Cardiac muscle cell (in vitro differentiated cells and primary cell): ENCODE measurements at places on chromosomes 6 and 20.

DNA sequence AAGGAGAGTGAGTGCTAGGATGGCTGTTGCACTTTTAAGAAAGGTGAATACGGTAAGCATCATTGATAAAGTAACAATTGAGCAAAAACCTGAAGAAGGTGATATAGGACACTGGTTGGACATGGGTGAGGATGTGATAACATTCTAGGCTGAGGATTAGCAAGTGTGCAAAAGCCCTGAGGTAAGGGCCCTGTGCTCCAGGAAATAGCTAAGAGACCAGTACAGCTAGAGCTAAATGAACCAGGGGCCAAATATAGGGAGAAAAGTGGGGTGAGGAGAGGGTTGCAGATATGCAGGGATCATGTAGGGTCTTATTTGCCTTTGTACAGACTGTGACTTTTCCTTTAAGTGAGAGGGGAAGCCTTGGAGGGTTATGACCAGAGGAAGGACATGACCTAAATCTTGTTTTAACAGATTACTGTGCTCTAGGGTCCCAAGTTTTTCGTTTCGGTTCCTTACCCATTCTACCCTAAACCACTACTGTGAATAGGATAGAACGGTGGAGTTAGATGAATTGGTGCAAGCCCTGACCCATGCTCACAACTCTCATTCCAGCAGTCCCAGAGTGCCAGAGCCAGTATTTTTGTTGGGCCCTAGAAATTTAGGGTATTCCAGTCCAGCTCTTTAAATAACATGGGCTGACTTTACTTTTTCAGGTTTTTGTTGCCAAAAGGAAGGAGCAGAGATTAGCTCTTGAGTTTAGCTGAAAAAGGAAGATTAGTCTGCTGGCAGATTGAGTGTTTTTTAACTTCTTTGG lies 10.7 kb downstream of the MAPK14 start:
- peaks cover 22% of the 10 kb centered on the region for H3K4me1 ChIP-seq
- DNase-seq = peak; percentile 27
- H3K4me3 ChIP-seq = no peak overlapping the region
- no peaks in the 10 kb centered on the region for H3K36me3 ChIP-seq
- peak overlapping the region; percentile 3 for H3K27ac ChIP-seq

GRCh38 chr20:35463455-35464300 lies 8.3 kb downstream of the CEP250 start:
- H3K27me3 ChIP-seq = no peaks in the 10 kb centered on the region
- no peak overlapping the region for H3K27ac ChIP-seq
- peak; percentile 81 for DNase-seq
- no peak overlapping the region for H3K4me3 ChIP-seq

DNA sequence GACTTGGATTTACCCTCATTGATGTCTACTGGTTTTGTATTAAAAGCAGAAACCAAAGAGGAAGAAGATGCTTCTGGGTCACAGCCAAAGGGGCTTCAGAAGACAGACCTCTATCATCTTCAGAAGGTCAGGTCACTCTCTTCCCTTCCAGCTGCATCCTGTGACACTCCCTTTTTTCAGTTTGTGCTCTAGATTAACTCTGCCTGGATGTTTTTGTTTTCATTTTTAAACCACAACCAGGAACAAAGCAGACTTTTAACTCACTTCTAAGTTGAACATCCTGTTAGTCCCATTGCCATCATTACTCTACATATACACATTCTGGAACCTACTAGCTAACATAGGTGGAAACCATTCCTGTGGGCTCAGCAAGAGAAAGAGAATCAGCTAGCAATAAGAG lies 45.2 kb downstream of the AKIRIN2 start:
- no peak overlapping the region for H3K27ac ChIP-seq
- H3K4me3 ChIP-seq = no peak overlapping the region
- H3K27me3 ChIP-seq = no peaks in the 10 kb centered on the region
- H3K36me3 ChIP-seq = peaks cover 3% of the 10 kb centered on the region
- H3K4me1 ChIP-seq = peaks cover 15% of the 10 kb centered on the region
- DNase-seq = no peak

DNA sequence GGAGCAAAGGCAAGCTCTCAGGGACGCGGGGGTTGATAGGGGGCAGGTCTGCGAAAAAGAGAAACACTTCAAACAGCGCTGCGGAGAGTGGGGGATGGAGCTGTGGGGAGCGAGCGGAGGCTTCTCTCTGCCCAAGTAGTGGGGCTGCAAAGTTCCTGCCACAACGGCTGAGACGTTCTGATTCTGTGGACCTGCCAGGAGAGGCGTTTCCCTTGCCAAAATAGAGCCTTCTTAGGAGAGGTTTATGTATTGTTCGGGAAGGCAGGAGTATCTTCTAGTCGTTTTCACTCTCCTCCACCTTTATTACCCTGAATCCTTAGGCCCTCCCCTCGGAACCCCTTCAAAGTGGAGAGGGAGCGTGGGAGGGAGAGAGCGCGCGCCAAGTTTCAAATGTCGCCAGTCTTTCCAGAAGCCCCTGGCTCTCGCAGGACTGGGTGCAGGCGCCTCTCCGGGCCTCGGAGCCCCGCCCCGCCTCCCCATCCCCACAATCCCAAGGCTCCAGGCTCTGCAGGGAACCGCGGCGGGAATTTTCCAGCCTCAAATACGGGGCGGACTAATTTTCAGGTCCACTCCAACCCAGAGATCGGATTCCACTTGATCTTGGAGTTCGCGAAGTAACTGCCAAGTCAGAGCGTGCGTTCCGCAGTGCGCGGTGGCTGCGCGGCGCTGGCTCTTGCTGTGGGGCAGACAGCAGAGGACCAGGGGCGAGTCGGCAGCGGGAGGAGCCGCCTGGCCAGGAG lies 10.0 kb upstream of the POU3F2 start:
- peaks cover 77% of the 10 kb centered on the region for H3K27me3 ChIP-seq
- no peak overlapping the region for H3K27ac ChIP-seq
- H3K4me1 ChIP-seq = peaks cover 6% of the 10 kb centered on the region
- peak; percentile 48 for DNase-seq
- H3K4me3 ChIP-seq = peak overlapping the region; percentile 37

- H3K27ac ChIP-seq = no peak overlapping the region
- no peak overlapping the region for H3K4me3 ChIP-seq
- no peaks in the 10 kb centered on the region for H3K36me3 ChIP-seq
- H3K27me3 ChIP-seq = peaks cover 7% of the 10 kb centered on the region
- no peak for DNase-seq
Observed at GRCh38 chr6:43282636-43283513, 15.2 kb upstream of the SLC22A7 start.

DNA sequence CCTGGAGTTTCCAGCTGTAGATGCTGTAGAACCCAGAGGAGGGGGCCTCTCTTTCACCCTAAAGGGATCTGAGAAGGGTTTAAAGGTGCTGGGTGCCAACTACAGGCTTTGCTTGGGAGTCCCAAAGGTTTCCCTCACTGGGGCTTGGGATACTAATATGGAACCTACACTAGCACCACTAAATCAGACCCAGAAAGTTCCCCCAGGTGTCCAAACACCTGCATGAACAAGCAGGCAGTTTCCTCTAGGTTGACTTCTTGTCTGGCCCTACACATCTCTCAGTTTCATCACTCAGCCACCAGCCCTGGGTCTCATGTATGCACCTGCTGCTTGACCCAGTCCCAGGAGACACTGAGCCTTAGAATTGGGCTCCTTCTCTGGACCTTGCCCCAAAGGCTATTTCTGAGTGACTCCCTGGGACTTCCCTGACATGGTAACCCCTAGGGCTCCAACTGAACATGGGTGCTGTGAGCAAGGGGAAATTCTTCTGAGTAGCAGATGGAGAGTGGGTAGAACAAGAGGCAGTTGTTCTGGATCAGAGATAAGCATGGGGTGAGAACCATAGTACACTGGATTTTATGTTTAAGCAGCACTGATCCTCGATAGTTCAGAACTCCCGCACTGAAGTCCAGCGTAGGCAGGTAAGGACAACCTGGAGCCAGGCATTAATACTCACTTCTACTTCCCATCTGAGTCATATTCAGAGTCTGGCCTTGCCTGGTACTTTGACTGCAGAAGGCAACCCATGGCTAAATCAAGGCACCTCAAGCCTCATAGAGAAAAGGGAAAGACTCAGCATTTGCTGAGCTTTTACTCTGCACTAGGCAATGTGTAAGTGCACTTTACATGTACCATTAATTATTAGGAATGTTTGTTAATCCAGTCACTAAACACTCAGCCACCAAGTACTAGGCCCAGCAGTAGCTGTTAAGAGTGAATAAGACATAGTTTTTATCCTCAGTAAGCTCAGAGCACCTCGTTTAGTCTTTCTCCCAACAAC lies 16.8 kb downstream of the BCL2L1 start:
- DNase-seq = no peak
- no peak overlapping the region for H3K4me3 ChIP-seq
- H3K4me1 ChIP-seq = no peaks in the 10 kb centered on the region
- H3K27me3 ChIP-seq = no peaks in the 10 kb centered on the region

DNA sequence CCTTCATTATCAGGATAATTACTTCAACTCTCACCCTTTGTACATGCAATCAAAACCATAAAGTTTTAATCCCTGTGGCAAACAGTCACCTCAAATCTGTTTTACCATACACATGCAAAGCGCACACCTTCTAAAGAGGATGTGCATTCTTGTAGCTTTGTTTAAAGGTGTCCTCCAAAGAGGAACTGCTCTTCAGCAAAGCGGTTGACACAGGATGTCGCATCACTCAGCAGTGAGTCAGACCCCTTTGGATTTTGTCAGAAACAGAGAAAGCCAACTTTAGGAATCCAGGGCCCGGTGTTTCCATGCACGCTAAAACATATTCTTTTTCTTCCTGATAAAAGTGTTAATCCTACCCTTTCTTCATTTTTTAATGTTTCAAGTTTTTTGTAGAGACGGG lies 268.3 kb upstream of the ARID1B start:
- no peaks in the 10 kb centered on the region for H3K4me1 ChIP-seq
- H3K36me3 ChIP-seq = no peaks in the 10 kb centered on the region
- no peak overlapping the region for H3K4me3 ChIP-seq

- peaks cover 40% of the 10 kb centered on the region for H3K4me1 ChIP-seq
- no peak overlapping the region for H3K27ac ChIP-seq
- H3K4me3 ChIP-seq = no peak overlapping the region
- no peaks in the 10 kb centered on the region for H3K36me3 ChIP-seq
- no peaks in the 10 kb centered on the region for H3K27me3 ChIP-seq
- DNase-seq = peak; percentile 38
Observed at GRCh38 chr6:105400501-105400900, 2.4 kb downstream of the PREP start.

DNA sequence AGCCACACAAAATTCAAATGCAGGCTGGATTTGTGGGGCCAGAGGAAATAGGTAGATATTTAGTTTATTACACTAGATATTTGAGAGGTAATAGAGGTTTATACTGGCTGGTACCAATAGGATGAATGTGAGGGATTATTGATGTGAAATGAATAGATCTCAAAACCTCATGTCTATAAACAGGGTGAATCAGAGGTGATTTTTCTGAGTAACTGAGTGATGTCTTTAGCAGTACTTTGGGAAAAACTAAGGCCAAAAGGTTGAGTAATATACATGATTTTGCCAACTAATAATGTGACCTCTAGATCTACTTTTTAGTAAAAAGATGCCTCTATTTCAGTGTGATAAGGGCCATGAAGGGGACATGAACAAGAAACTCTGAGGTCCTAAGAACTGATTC lies 86.8 kb downstream of the HAO1 start:
- no peak overlapping the region for H3K4me3 ChIP-seq
- no peak overlapping the region for H3K27ac ChIP-seq

- DNase-seq = no peak
- no peaks in the 10 kb centered on the region for H3K36me3 ChIP-seq
- H3K4me1 ChIP-seq = no peaks in the 10 kb centered on the region
- no peaks in the 10 kb centered on the region for H3K27me3 ChIP-seq
- no peak overlapping the region for H3K4me3 ChIP-seq
- H3K27ac ChIP-seq = no peak overlapping the region
Observed at GRCh38 chr20:36881888-36882287, 6.0 kb downstream of the TLDC2 start.

DNA sequence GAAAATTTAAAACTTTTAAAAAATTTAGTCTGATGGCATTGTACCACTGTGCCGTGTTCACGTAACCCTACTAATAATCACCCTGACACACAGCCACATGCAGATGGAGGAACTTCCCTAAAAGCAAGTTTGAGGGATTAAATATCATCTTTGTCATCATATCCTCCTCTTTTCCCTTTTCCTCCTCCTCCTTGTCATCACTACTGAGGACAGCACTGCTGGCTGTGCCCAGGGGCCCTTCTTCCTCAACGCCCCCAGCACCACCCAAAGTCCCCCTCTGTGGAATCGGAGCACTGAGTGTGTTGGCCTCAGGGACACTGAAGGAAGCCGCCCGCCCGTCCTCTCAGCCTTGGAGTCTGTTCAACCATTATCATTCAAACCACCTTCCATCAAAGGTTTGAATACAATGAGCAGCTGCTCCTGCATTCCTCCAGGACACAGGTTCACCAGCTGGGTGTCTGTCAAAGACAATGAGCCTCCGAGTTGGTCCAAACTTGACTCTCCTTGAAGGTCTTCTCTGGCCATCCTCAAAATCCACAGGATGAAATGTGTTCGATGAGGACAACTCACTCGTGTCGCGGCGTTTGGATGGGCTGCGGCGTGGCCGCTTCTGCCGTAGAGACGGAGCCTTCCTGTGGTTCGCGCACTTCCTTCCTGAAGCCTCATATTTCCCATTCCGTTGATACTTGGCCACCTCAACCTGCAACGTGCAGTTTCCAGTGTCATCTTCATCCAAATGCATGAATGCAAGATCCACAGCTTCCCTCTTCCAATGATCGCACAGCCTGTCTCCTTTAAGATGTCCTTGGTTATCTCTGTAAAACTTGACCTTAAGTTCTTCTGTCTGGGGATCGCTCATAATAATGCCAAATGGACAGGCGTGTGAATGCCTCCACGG lies 23.3 kb downstream of the NQO2 start:
- no peak for DNase-seq
- no peaks in the 10 kb centered on the region for H3K27me3 ChIP-seq
- no peak overlapping the region for H3K27ac ChIP-seq
